ENCODE measurements at places on chromosomes 4 and X. TPM values are rescaled to one million over a fixed set of nuclear protein-coding genes. Genes with fewer than 3 reads are reported as not detected.

The RNF150 gene
- not detected for total RNA-seq

The PIGA gene
- 21.7 TPM for total RNA-seq

- no peak for DNase-seq
Measured at GRCh38 chr4:99848591-99849001, 32.0 kb downstream of the DAPP1 start.

The KCND1 gene
- 0.72 TPM for total RNA-seq

GRCh38 chr4:148044089-148044911 is 312.4 kb downstream of the ARHGAP10 start:
- no peak for DNase-seq

- DNase-seq = no peak
Measured at GRCh38 chr4:74097116-74097515, 1.9 kb downstream of the CXCL2 start.

DNA sequence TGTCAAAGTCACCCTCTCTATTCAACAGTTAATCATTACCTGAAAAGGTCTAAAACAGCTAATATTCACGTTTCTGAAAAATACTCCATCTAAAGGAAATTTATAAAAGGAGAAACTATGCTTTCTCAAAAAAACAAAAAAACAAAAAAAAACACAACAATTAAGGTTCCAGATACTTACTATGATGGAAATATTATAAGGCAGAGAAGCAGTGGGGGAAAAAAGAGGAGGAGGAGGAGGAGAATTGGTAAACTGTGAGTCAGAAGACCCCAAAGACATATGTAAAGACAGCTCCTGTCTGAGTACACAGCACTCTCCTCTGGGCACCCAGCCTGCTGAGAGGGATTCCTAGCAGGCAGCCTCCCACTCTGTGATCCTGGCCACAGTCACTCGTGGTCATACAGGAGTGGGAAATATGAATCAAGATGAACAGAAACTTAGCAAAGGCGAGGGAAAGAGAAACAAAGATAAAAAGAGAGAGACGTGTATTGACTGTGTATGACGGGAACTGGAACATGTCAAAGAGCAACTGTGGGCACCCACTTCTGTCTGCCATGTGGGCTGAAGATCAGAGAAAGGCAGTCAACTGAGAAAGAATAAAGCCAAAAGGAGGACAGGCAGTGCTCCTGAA is 12.5 kb downstream of the KLHL15 start:
- DNase-seq = peak; percentile 21

GRCh38 chr4:1216869-1217294 is 32.0 kb downstream of the CTBP1 start:
- DNase-seq = peak; percentile 72

- DNase-seq = no peak
Measured at GRCh38 chr4:3035674-3036073, 38.7 kb downstream of the HTT-AS start.

DNA sequence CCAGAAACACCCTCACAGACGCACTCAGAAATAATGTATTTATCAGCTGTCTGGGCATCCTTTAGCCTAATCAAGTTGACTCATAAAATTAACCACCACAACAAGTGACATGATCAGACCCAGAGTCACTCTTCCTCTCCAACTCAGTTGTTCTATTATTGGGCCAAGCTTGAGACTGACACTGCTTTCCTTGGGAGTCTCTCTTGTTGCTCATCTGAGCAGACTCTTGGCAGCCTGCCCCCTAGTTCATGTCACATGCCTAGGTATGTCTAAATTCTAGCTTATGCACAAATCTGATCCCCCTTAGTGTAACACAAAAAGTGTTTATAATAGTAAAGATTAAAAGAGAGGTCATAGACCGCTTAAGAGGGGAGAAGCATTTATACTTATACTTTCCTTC is 72.6 kb upstream of the ADAMTS3 start:
- DNase-seq = no peak

All from CD8-positive, alpha-beta memory T cell (primary cell).